ENCODE measurements at places on chromosomes 6 and 20.

GRCh38 chr6:15526212-15526701 is 136.6 kb downstream of the DTNBP1 start:
- DNase-seq: no peak

DNA sequence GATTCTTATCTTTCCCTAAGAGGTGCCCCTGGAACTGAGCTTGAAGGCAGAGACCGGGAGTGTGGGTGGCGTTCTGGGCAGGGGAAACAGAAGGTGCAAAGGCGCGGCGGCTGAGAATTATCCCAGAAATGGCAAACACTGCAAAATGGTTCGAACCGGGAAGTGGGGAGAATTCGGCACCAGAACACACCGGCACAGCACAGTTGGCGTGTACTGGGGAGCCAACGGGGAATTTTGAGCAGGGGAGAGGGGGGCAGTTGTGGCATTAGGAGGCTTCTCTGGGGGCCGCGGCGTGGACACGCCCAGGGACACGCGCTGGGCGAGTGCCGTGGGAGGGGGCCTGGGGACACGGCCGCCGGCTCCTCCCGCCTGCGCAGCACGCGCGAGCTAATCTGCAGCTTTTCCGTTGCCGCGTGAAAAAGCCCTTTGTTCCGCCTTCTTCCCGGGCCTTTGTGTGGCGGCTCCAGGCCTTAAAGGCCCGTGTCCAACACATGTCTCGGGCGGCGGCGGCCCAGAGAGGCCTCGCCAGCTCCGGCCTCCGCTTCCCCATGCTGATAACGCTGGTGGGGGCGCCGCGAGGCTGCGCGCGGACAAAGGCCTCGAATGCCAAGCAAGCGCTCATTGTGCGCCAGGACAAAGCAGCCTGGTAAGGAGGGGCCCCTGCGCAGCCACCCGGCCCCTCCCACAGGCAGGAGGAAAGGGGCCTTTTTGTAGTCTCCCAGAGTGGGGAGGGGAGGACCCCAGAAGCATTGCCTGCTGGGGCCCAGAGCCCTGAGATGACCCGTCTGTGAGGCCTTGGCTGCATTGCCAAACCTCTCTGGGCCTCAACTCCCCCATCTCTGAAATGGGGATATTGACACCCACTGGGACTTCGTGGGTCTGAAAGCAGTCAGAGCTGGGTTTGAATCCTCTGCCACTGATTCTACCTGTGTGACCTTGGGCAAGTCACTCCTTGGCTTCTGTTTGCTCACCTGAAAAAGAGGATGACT is 82.8 kb downstream of the CD40 start:
- DNase-seq: no peak

GRCh38 chr6:30885999-30886896 is 1.9 kb downstream of the DDR1 start:
- peak; percentile 47 for DNase-seq

GRCh38 chr6:10877012-10877411 is 4.8 kb downstream of the GCM2 start:
- no peak for DNase-seq

DNA sequence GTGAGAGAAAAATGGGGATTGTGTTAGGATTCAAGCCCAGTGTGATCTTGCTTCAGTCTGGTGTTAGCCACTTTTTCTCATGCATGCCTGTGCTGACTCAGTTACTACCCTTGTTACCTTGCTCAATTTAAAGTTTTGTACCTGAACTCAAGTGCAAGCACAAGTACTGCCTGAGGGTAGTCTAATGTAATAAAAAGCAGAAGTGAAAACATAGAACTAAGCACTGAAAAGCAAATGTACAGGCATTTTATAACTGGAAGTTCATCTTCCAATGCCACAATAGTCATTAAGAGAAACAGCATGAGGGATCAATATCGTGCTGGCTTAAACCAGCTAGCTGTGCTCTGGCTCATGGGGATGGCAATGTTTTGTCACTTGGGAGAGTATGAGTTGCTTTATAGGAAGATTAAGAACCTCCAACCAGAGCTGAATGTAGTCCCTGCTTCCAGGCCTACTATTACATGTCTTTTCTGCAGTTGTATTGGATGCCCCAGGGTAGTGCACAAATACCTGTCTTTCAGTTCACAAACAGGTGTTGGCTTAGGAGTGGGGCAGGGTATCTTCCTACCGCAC is 48.7 kb downstream of the SLC35F1 start:
- no peak for DNase-seq

GRCh38 chr6:155088856-155089255 is 93.7 kb downstream of the TIAM2 start:
- DNase-seq: no peak

DNA sequence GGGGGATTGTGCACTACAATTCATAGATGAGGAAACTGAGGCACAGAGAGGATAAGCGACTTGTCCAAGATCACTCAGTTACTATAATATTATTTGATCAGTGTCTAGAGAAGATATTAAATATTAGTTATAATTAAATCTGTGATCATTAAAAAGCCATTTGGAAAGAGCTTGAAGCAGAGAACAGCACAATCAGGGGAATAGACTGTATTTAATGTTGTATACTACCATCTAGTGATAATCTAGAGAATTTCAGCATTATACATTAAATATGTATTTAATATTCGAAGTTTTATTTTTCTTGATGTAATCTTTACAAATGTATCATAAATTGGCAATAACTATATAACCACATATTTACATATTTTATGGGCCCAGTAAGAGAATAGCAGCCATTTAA is 20.1 kb upstream of the MTCL3 start:
- no peak for DNase-seq

DNA sequence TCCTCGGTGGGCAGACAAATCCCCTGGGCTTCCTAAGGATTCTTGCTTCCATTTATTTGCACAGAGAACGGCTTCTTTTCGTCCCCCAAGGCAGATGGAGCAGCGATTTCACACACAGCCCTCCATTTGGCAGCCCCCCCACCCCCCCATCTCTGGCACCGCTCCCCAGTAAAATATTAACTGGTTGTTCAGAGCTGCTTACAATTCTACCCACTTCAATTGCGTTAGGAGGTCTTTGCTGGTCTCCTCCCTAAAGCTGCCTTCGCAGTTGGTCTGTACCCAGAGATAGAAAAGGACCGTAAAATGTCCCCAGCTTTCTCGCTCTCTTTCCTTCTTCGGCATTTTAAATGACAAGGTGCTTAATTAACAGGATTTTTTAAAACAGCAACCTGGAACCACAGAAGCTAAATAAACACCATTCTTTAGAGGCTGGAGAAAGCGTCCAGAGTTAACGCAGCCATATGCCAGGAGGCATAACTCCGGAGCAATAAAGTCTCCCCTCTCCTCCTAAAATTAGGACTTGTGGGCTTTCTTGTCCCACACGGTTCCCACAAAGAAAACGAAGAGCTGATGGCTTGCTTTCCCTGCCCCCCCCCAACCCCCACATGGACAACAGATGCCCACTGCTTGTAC is 1.7 kb upstream of the ZMYND8 start:
- no peak for DNase-seq

DNA sequence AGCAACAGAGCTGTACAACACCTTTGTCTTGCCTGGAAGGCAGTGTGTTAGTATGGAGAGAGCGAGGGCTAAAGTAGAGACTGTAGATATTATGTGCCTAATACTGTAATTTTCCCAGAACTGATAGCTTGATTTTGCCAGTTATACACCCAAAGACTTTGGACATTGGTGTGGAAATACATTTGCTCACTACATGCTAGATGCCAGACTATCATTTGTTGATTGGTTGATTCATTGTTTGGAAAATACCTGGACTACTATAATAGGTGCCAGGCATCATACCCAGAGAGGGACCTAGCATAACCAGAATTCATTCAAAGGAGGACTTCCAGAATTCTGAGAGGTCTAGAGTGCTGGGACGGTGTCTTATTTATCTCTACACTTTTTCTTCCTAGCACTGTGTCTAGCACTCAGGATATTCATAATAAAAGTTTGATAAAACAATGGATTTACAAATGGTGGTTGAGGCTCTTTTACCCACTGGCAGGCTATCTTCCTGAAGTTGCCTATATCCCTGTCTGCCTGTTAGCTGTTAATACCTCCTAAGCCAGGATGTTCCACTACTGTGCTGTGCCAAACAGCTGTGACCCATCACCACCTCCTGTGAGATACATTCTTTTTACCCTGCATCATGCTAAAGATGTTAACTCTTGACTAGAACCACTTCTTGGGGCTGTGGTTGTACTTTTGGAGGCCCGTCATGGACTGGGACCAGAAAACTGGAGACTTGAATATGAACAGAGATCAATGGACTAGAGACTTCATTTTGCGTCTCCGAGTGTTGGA is 72.2 kb upstream of the FUCA2 start:
- DNase-seq: peak; percentile 56

All from fibroblast of skin of left quadriceps (primary cell).